Posterior cingulate gyrus (tissue), 11 donors: ENCODE measurements at places on chromosomes 6 and 20.

DNA sequence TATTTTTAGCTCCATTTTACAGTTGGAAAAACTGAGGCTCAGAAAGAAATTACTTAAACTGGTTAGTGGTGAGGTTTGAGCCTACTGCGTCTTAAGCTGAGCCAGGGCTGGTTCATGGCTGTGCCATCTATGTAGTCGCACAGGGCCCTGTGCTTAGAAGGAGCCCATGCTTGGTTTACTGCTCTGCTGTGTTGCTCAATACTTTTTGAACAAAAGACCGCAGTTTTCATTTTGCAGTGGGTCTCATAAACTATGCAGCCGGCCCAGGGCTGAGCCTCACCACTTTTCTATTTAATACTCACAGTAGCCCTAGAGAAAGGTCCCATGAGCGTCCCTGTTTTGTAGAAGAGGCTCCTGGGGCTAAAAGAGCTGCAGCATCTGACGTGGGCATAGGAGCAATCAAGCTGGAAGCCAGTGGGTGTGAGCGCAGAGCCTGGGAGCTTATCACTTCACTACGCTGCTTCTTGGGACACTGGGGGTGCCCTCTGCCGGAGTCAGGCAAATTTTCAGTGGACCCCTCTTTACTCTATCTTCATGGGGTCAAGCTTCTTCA, 501 bp downstream of the SIRPB2 start:
- no peak for DNase-seq

DNA sequence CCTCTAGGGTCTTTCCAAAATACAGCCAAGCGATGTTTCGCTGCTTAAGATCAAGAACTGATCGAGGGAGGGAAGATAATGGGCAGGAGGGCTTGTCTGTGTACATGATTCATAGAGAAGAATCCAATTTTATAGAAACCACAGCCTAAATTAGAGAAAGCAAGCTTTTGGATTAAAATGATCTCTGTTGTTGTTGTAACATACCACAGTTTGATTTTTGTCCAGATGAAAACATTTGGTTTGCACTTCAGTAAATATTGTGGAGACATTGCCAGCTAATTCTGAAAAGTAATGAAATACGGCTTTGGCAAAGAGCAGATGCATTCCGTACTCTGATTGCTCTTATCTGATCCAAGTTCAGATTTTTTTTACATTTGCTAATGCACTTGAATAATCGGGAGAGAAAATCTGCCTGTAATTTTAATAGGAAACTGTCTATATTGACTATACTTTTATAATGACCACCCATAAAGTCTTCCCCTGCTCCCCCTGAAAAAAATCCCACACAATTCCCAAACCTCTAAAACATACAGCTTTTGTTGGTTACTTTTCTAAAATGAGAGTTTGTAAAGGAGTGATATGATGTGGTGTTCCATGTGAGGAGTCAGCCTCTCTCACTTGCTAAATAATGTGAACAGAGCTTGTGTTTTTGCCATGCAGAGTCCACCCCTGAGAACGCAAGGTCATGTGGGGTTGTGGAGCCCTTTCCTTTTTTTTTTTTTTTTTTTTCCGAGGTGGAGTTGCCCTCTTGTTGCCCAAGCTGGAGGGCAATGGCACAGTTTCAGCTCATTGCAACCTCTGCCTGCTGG, 199.9 kb downstream of the DTNBP1 start:
- no peak for DNase-seq

DNA sequence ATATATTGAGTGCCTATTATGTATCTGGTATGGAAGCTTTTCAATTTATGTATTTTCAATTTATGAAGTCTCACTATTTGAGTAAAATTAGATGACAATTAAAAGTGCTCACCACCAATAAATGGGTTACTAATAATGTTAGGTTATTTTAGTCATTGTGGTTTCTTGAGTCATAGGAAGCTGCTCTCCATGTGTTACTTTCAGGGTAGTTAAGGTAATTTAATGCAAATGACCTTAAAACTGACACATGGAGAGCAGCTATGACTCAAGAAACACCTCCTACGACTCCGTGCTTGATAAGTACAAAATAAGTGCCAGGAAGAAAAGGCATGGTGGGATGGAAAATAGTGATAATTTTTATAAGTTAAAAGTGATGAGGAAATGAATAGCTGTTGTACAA, 16.5 kb upstream of the TINAG start:
- DNase-seq, result no peak

GRCh38 chr6:44363377-44363926, 21.0 kb downstream of the SPATS1 start:
- no peak for DNase-seq

- DNase-seq, result no peak
These were observed 49.7 kb upstream of the DDR1 start for GRCh38 chr6:30834646-30835045.

GRCh38 chr6:79869184-79869583, 78.2 kb downstream of the ELOVL4 start:
- DNase-seq, result no peak

DNA sequence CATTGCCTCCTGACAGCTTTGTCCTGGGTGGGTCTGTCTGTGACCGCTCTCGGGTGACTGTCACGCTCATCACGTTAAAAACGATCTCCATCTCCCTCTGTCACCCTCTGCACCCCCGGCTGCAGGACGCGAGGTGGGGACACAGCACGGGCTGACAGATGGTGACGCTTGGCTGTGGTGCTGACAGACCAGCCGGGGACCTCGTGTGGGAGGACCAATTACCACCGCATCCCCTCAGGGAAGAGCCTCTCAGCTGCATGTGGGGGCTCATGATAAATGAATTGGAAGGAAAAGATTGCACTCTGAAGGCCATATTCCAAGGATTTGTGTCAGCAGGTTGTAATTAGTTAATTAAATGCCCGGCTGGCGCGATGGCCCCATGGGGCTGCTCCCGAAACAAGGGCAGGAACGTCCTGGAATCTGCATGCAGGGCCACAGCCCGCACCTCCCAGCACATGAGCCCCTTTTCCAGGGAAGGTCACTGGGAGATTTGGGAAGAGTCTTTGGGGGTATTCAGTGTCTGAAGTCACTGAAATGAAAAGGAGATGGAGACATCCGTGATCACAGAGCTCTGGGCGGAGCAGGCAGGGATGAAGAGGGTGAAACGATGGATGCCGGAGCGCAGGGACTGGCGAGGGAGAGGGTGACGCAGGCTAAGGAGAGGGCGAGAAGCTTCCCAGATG, 87.1 kb downstream of the ERMARD start:
- peak; percentile 55 for DNase-seq

DNA sequence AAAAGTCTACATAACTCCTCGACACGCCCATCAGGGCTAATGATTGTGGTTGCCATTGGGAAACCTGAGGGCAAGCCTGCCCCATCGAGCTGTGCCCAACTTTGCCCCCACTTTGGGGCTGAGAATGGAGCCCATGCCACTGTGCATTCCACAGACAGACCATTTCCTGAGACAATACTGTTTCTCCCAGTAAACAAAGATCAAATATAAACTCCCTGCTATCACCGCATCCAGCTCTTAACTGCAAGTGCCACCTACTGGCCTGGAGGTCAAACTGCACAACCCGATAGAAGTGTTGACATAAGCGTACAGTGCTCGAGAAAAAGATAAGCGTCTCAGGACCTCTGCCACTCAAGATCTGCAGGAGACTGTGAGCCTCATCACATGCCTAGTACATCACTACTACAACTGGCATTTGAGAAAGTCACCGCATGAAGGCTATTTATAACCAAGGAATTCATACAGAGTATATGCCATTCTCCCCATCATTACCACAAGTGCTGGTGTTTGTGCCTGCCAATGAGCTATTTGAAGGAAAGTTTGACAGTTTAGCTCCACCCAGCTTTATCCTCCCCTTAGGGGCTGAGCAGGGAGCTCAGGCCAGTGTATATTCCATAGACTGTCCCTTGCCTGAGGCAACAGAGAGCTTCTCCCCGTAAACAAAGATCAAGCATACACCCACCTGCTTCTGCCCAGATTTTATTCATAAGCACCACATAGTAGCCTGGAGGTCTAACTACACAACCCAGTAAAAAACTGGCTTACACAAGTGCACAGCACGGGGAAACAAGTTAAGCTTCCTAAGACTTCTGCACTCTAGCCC, 4.5 kb upstream of the DEFB126 start:
- no peak for DNase-seq

GRCh38 chr20:39165099-39165498, 203.0 kb downstream of the DHX35 start:
- no peak for DNase-seq

DNA sequence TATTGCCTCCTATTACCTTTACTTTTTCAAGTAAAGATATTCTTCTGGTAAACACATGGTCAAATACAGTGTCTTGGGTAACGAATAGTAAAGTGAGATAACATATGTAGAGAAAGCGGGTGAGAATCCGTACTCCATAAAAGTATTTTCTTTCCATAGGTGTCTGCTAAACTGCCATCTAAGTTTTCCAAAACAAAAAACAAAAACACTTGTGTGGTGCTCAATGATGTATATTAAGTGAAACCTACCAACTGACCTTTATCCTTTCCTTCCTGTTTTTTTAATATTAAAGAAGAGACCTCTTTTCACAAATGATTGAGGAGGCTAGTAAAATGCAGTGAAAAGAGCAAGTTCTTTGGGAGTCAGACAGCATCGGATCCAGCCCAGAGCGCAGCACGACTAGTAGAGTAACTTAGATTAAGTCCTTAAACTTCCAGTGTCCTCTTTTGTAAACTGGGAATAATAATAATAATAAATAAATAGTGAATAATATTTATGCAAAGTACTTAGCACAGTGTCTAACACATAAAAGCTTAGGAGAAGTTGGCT, 437 bp upstream of the CDKAL1 start:
- no peak for DNase-seq

DNA sequence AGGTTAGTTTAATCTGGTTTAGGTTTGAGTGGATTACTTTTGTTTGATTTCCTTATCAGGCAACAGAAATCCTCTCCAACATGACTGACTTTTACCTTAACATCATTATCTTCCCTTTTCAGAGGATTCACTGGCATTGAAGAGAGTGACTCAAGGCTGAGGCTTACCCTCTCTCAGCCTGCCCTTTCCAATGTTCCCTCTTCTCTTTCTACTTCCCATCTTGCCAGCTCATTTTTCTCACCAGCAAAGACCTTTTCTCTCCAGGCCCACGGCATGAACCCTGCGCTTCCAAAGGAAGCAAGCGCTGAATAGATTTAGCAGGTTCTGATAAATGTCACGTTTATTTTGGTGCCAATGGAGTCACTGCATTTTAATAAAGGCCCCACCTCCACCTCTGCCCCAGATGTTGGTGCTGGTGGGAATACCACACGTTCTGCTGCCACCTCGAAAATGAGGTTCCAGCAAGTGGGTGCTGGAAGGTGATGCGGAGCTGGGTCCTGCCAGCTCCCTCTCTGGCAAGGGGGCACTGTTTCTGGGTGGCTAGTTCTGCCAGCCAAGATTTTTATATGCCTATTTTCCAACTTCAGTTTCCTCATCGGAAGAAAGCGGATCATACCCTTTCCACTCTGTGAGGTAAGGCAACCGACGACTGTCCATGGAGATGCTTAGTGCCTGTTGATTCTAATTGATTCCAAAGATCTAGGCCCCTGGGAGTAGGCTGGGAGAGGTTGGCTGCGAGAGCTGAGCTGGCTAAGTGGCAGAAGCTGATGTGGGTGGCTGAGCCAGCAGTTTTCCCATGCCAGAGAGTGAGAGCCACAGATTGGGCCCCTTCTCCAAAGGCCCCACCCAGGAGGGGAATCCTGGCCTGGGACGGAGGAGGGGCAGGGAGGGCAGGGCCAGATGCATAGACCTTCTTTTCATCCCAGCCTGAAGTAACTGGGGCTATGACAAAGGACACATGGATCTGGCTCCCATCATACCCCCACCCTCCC, 87.7 kb upstream of the MAFB start:
- DNase-seq, result no peak

- no peak for DNase-seq
These were observed 253.4 kb upstream of the TAB2 start for GRCh38 chr6:149064001-149064659.
